ENCODE measurements at places on chromosomes 7 and 10.

DNA sequence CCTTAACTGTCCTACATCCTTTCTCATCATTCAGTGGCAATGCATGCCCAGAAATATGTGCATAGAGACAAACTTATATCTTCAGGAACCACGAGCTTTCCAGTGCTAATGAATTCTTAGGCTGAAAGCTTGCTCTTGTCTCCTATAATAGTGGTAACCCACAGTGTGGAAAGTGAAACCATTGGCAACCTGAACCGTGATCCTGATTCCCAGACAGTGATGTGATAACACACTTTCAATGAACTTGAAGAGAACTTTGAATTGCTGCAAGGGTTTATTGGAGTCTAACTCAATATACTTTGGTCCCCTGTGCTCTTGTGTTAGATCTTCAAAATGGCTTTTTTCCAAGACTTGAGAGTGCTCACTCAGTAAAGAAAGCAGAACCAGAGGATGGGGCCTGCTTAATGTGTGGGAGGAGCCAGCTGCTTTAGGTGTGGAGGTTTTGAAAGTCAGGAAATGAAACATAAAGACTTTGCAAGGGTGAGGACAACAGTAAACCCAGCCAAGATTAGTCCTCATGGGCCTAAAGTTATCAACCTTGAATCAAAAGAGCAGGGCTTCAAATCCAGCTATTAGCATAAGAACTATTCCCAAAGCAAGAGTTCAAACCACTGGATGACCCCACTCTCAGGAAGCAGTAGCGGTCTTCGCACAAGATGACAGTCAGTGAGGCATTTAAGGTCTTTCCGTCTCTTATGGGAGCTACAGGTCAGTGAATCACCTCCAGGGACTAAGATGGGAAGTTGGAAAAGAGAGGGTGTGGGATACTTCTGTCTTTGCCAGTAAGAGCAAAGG lies 332.4 kb upstream of the NRP1 start:
- no peak overlapping the region for H3K4me3 ChIP-seq
- no peaks in the 10 kb centered on the region for H3K36me3 ChIP-seq
- no peak for DNase-seq

- DNase-seq = no peak
- peaks cover 32% of the 10 kb centered on the region for H3K4me1 ChIP-seq
- H3K36me3 ChIP-seq = no peaks in the 10 kb centered on the region
- H3K27ac ChIP-seq = no peak overlapping the region
- no peaks in the 10 kb centered on the region for H3K27me3 ChIP-seq
Observed at GRCh38 chr10:7492660-7493046, 81.8 kb upstream of the SFMBT2 start.

GRCh38 chr7:157671358-157672255 lies 334.8 kb downstream of the DNAJB6 start:
- H3K36me3 ChIP-seq = no peaks in the 10 kb centered on the region
- H3K27ac ChIP-seq = no peak overlapping the region
- peak; percentile 86 for DNase-seq

GRCh38 chr10:104690959-104691358 lies 49.9 kb downstream of the SORCS3 start:
- H3K27ac ChIP-seq = no peak overlapping the region
- H3K36me3 ChIP-seq = no peaks in the 10 kb centered on the region
- no peak for DNase-seq
- no peak overlapping the region for H3K4me3 ChIP-seq

DNA sequence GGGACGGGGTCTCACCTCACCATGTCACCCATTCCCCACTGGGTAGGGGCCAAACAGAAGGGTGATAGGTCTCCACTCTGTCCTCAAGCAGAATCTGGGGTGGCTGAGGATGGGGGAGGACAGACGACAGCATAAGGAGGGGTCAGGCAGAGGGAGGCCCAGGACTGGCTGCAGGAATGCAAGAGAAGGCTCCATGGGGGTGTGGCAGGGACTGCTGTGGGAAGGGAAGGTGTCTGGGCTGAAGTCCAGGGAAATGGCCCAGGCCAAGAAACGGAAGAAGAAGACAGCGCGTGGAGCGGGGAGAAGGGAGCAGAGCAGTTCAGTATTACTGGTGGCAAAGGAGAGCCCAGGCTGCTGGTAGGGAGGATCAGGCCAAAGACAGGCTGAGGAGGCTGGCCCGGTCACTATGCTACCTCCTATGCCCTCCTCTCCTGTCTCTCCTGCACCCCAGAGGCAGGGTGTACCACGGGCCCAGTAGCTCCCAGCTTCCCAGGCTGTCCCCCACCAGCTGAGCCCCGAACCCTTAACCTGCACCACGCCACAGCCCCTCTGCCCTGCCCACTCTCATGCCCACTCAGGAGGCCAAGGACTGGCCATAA lies 60.9 kb downstream of the GRB10 start:
- no peak overlapping the region for H3K4me3 ChIP-seq
- H3K4me1 ChIP-seq = peaks cover 9% of the 10 kb centered on the region
- DNase-seq = no peak

DNA sequence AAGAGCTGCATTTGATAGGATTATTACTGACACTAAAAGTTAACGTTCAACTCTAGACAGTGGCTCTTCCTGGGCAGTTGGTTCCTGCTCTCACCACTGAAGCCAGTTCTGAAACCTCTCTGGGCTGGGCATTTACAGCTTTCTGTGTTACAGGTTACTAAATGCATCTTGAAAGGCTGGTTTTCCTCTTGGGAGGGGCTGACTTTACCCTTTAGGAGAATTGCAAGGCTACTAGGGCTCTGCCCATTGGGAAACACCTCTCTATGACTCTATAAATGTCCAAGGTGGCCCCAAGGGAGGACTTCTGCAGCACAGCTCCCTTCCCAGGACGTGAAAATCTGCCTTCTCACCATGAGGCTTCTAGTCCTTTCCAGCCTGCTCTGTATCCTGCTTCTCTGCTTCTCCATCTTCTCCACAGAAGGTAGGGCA lies at the start of gene GPR15LG:
GPR15LG (plus strand) TSS at position 301 of the 429 bp plus-strand sequence; CDS start at position 352, 51 bp downstream.
- H3K27me3 ChIP-seq = no peaks in the 10 kb centered on the region
- no peak for DNase-seq
- no peaks in the 10 kb centered on the region for H3K4me1 ChIP-seq
- no peak within 1 kb of the TSS for H3K27ac ChIP-seq
- H3K4me3 ChIP-seq = no peak within 1 kb of the TSS

DNA sequence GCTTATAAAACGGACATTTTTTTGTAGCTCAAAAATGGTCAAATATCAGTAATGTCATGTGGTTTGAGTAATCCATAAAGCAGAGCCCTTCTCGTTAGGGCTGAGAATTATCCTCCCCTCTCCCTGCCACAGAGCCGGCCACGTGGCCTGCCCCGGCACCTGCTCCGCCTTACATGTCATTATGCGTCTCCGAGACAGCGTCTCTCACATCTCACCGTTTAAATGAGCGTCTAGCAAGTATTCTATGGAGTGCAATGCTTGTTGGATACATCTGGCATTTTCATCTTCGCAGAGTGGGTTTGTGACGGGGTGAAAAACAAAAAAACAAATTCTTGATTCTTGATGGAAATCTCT lies 86.1 kb downstream of the CUX1 start:
- no peaks in the 10 kb centered on the region for H3K36me3 ChIP-seq
- H3K27ac ChIP-seq = no peak overlapping the region
- no peaks in the 10 kb centered on the region for H3K27me3 ChIP-seq
- H3K4me3 ChIP-seq = no peak overlapping the region

- no peaks in the 10 kb centered on the region for H3K27me3 ChIP-seq
- peak within 1 kb of the TSS; percentile 99 for H3K4me3 ChIP-seq
- peak within 1 kb of the TSS; percentile 40 for H3K27ac ChIP-seq
- no peaks in the 10 kb centered on the region for H3K36me3 ChIP-seq
Observed at GRCh38 chr7:117873310-117874190, at the start of gene CTTNBP2. Gene CTTNBP2, minus strand, starts transcription at chr7:117873441. Its CDS starts 26 bp downstream, at chr7:117873415.

GRCh38 chr7:40700653-40701421 lies 566.0 kb downstream of the SUGCT start:
- DNase-seq = no peak
- no peak overlapping the region for H3K27ac ChIP-seq
- H3K27me3 ChIP-seq = no peaks in the 10 kb centered on the region
- no peak overlapping the region for H3K4me3 ChIP-seq
- H3K36me3 ChIP-seq = no peaks in the 10 kb centered on the region

- H3K4me1 ChIP-seq = no peaks in the 10 kb centered on the region
- no peak overlapping the region for H3K4me3 ChIP-seq
- H3K27me3 ChIP-seq = peaks cover 5% of the 10 kb centered on the region
Observed at GRCh38 chr10:91389636-91390512, 20.3 kb upstream of the HECTD2 start.

- DNase-seq = no peak
- H3K27ac ChIP-seq = no peak overlapping the region
- no peak overlapping the region for H3K4me3 ChIP-seq
- no peaks in the 10 kb centered on the region for H3K36me3 ChIP-seq
Observed at GRCh38 chr7:41096917-41097316, 606.0 kb downstream of the INHBA start.

DNA sequence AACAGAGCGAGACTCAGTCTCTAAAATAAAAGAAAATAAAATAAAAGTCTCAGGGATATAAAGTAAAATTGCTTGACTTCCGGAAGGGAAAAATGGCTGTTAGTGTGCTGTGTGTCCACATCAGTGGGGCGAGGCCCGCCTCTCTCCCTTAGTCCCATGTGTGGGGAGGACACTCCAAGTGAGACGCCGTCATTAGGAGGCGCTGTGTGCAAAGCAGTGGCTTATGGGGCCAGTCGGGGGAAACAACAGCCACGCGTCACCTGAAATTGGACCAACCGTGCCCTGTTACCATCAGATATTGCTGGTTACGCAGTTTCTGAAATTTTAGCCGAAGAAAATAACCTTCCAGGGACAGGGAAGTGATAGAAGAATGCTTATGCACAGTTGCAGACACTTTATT lies 15.8 kb downstream of the SFXN4 start:
- H3K4me3 ChIP-seq = no peak overlapping the region
- H3K4me1 ChIP-seq = no peaks in the 10 kb centered on the region
- H3K27ac ChIP-seq = no peak overlapping the region
- peak; percentile 31 for DNase-seq
- H3K27me3 ChIP-seq = no peaks in the 10 kb centered on the region
- H3K36me3 ChIP-seq = no peaks in the 10 kb centered on the region

- H3K27ac ChIP-seq = no peak overlapping the region
- H3K36me3 ChIP-seq = no peaks in the 10 kb centered on the region
- DNase-seq = no peak
- H3K4me3 ChIP-seq = no peak overlapping the region
- no peaks in the 10 kb centered on the region for H3K4me1 ChIP-seq
- no peaks in the 10 kb centered on the region for H3K27me3 ChIP-seq
Observed at GRCh38 chr10:7297094-7297493, 113.7 kb downstream of the SFMBT2 start.

DNA sequence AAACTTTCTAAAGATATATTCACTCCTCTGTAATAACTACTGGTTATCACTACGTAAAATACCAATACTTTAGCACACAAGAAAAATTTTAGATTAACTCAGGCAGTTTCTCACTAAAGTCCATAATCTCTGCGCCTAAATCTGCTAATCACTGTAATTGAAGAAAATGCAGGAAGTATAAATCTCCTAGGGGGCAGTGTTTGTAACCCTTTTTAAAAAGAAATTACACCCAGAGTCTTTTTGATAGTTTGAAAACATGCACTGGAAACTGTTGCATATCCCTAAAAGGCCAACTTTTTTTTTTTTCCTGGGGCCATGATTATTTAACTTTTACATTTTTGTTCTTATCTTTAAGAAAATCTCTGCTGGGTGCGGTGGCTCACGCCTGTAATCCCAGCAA lies 209.6 kb downstream of the KIAA1217 start:
- no peaks in the 10 kb centered on the region for H3K36me3 ChIP-seq
- DNase-seq = no peak
- H3K4me1 ChIP-seq = peaks cover 17% of the 10 kb centered on the region
- H3K27me3 ChIP-seq = no peaks in the 10 kb centered on the region

DNA sequence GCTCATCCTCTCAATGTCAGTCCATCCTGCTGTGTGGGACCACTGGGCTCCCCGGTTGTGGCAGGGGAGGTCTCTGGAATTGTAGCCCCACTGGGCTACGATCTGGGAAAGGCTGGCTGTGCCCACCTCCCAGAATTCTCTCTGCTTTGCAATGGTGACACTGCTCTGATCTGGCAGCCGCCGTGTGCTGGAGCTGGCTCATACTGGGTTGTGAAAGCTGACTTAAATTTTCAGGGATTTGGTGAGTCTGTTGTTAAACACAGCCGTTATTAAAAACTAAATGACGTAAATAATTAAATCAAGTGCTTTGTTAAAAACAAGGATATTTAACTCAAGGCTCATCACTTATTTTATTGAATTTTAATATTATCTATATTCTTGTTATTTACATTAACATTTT lies 160.0 kb downstream of the TAX1BP1 start:
- no peaks in the 10 kb centered on the region for H3K36me3 ChIP-seq
- H3K4me1 ChIP-seq = no peaks in the 10 kb centered on the region
- no peak overlapping the region for H3K4me3 ChIP-seq
- no peak for DNase-seq
- no peaks in the 10 kb centered on the region for H3K27me3 ChIP-seq
- H3K27ac ChIP-seq = no peak overlapping the region

DNA sequence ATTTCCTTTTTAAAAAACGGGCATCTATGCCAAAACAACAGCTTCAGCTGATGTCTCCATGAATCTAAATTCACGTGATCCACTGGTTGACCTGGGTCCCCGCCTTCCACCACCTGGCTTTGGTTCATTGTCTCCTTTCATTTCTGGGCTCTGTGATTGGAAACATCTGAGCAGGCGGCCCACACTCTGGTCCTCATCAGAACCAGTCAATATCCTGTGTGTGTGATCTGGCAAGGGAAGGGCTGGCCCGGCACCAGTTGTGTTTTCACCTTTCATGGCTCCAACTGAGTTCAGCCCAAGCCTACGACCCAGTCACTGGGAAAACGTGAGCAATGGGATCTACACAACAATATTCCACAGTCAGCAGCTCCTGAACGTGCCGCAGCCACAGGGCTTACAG lies 46.2 kb downstream of the PARP12 start:
- DNase-seq = no peak
- H3K4me3 ChIP-seq = no peak overlapping the region

- H3K36me3 ChIP-seq = no peaks in the 10 kb centered on the region
- no peak for DNase-seq
- peaks cover 54% of the 10 kb centered on the region for H3K4me1 ChIP-seq
- no peak overlapping the region for H3K27ac ChIP-seq
Observed at GRCh38 chr10:32949221-32949678, 8.8 kb downstream of the ITGB1 start.

GRCh38 chr10:78371136-78371535 lies 337.5 kb downstream of the RPS24 start:
- DNase-seq = peak; percentile 68
- peaks cover 21% of the 10 kb centered on the region for H3K4me1 ChIP-seq
- no peaks in the 10 kb centered on the region for H3K27me3 ChIP-seq
- H3K27ac ChIP-seq = no peak overlapping the region

- no peaks in the 10 kb centered on the region for H3K36me3 ChIP-seq
- no peaks in the 10 kb centered on the region for H3K4me1 ChIP-seq
- H3K27me3 ChIP-seq = no peaks in the 10 kb centered on the region
- H3K27ac ChIP-seq = no peak overlapping the region
Observed at GRCh38 chr10:130022086-130022485, 58.0 kb upstream of the EBF3 start.

DNA sequence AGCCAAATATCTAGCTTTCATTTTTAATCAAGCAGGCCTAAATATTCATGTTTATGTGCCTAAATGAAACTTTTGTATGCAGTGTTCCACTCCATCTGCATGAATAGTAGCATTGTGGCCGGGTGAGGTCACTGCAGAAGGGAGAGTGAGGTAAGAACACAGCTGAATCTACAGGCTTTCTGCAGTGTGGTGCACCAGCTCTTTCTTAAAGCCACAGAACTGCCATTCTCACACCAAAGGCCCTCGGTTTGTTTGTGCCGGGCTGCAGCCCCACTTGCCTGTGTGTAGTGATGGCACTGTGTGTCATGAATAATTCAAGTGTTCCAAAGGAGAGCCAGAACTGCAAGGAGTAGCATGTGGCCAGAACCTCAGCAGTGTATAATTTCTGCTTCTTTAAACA lies 204.1 kb downstream of the TRIL start:
- H3K36me3 ChIP-seq = no peaks in the 10 kb centered on the region
- no peak overlapping the region for H3K4me3 ChIP-seq
- peaks cover 20% of the 10 kb centered on the region for H3K4me1 ChIP-seq
- DNase-seq = peak; percentile 33
